ENCODE measurements at places on chromosomes 3 and 15.

DNA sequence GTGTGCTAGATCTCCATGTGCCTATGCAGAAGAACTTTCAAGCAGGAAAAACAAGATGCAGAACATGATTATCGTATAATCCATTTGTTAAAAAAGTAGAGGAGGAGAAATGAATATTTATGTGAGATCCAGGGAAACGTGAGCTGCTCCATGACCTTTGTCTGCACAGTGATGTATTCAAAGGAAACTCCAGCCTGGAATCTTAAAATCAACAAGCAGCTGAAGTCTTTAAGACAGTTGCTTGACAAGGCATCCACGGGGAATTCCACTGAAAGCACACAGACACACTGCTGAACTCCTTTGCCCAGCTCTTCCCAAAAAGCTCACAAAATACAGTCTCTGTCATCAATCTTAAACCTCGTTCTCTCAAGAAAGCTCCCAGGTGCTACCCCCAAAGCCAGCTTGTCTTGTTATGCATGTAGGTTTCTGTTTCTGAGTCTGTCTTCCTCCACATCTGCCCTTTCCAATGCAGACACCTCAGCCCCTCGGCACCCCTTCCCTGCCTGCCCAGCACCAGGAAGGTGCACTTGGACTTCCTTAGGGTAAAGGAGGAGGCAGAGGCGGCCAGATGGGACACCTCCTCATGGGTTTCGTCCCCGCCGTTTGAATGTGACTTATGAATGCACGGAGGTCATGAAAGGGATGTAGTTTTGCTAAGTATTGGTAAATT is 28.7 kb downstream of the LRRK1 start:
- DNase-seq = no peak

DNA sequence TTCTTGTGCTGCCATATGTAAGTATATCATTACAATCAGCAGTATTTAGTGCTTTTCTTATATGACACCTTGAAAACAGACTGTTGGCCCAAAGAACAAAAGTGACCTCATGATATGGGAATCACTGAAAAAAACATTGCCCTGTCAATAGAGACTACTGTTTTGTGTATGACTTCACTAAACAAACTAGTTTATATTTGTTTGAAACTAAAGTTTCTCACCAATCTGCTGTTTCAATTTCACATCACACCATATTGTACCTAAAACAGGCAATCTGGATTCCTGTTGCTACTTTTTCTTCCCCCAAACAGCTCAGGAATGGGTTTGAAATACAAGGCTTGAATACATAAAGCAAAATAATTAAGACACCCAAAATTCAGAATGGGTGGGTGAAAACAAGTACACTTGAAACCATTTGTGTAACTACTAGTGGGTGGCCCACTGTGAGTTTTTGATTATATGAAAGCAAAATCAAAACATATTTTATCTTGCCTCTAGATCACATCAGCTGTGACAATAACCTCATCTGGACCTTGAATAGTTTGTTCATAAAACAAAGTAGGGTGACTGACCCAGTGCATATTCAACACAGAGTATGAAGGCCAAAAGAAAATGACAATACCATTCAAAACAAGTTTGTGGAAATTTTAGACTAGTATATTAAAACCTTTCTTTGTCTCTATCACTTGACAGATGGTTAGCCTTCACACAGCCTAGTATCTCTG is 5.9 kb downstream of the ZBTB20 start:
- no peak for DNase-seq

- no peak for DNase-seq
Measured at GRCh38 chr15:65068403-65068788, 605 bp upstream of the RASL12 start.

- no peak for DNase-seq
Measured at GRCh38 chr3:58874248-58874741, 175.5 kb downstream of the CFAP20DC start.

GRCh38 chr3:127296166-127296565 is 8.3 kb upstream of the PRR20G start:
- DNase-seq = no peak

Data from right forelimb (tissue), 1 donor.